A549 treated with Hydrocortisone at 1 μM for 4 hours (cell line): ENCODE measurements at places on chromosomes 6 and 20. TPM values are rescaled to one million over a fixed set of nuclear protein-coding genes. Genes with fewer than 3 reads are reported as not detected.

The DEFB132 gene
- total RNA-seq, result not detected in 5 replicates

The PNPLA1 gene
- 0.08 TPM in 1 of 5 replicates, not detected in the others for total RNA-seq

The MTHFD1L gene
- 38.4 to 46.6 TPM (median 44.6 TPM) in 5 replicates for total RNA-seq

The GNAS-AS1 gene
- total RNA-seq, result not detected in 5 replicates

The TMEM217 gene
- 0.41 to 0.82 TPM (median 0.64 TPM) in 5 replicates for total RNA-seq
